Activated naive CD8-positive, alpha-beta T cell treated with anti-CD3 and anti-CD28 coated beads, Interleukin-2, amount 50 U/mL, for 16 hours (primary cell): ENCODE measurements at places on chromosomes 3 and 15.

DNA sequence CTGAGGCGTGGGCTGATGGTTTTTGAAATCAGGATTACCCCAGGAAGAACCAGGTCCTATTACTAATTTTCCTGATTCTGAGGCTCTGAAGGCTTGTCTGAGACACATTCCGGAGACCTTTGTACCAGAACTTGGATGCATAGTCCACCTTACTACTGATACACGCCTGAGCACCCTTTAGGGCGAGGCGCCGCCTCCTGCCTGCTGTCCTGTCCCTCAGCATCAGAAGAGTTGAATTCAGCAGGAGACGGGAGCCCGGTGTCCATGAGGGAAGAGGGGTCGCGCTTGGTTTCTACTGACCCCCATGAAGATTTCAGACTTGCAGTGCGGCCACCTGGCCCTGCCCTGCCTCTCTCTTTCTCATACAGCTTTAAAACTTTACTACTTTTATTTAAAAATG lies 49.9 kb downstream of the KLF13 start:
- no peak for DNase-seq

DNA sequence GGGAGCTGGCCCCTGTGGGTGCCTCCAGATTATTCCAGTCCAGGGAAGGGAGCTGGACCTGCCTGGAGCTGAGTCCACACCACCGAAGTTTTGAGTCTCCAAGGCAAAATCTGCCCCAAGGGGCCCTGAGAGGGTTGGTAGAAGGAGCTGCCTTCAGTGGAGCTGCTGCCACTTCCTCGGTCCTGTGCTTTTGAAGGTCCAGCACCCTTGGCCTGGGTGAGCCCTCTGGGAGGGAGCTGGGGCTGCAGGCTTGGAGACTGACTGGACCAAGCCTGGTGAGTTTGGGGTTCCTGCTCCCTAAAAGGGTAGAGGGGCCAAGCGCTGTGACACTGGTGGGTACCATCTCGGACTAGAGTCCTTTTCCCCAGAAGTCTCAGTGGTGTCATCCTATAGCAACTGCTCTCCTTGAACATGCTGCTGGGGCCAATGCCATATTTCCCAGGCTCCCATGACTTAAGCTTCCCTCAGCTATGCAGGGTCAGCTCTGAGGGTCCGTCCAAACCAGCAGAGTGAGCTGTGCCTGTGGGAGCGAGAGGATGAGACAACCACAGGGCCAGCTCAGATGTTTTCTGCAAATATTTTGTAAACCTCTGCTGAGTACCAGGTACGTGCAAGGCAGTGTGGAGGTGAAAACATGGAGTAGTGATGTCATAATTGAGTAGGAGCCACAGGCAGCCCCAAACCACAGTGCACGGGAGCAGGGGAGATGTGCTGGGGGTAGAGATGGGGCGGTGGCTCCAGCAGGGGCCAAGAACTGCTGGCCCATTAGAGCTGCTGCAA lies 96.0 kb downstream of the ABHD5 start:
- no peak for DNase-seq

GRCh38 chr3:159616234-159616825 lies 372.3 kb upstream of the IL12A start:
- no peak for DNase-seq

DNA sequence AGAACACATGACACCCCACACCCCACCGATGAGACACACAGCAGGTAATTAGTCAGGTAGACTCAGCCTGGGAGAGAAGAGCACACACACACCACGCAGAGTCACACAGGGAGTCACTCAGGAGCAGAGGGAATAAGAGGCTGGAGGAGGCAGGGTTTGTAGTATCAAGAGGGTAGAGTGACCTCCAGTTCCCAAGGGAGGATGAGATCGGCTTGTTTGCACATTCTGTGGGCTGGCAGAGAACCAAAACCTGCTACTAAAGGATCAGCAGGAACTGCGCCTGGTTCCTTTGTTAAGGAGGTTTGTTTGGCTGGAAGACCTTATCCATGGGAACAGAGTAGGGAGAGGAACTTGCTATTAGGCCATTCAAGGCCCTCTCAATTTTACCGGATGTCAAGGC lies 281.4 kb upstream of the SLCO3A1 start:
- DNase-seq, result no peak

DNA sequence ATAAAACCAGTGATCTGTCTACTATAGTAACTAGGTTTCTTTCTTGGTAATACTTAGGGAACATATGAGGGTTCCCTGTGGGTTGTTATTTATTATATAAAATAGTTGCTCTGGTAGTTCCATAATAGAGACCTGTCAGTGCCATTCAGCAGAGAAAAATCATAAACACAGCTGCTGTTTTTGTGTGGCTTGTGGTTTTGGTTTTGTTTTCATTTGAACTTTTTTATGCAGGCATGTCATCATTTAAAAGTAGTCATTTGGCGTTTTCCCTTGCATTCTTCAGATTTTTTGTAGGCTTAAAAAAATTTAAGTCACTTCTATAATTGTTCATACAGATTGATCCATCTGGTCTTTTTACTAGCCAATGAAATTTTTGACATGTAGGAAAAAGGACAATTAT lies 47.9 kb downstream of the PIK3CA start:
- no peak for DNase-seq

GRCh38 chr3:149596134-149596770 lies 61.6 kb downstream of the WWTR1 start:
- DNase-seq, result no peak

- DNase-seq, result no peak
Observed at GRCh38 chr3:103077910-103078309, 643.1 kb downstream of the ZPLD1 start.

GRCh38 chr15:89543389-89543788 lies 31.9 kb upstream of the TICRR start:
- no peak for DNase-seq

- DNase-seq, result no peak
Observed at GRCh38 chr3:44355362-44356033, 16.9 kb downstream of the TCAIM start.

GRCh38 chr3:71047616-71048531 lies 535.7 kb downstream of the FOXP1 start:
- no peak for DNase-seq

- DNase-seq, result no peak
Observed at GRCh38 chr3:53269888-53270880, 14.4 kb upstream of the TKT start.

DNA sequence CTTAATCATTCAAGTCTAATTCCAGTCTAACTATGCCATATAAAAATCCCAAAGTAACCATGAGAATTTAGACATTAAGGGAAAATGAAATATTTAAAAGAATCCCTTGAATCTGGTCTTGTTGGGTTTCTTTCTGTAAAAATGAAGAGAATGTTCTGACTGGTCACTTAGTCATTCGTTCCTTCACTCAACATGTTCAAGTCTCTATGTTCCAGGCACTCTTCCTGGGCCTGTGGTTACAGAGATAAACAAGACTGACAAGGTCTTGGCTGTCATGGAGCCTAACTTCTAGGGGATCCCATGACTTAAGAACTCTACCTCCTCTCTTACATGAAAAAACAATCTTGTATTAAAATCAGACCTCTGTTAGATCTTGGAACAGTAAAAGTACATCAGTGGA lies 638.6 kb upstream of the TBL1XR1 start:
- no peak for DNase-seq

GRCh38 chr3:143832433-143832832 lies 15.8 kb downstream of the SLC9A9 start:
- DNase-seq, result no peak

- DNase-seq, result no peak
Observed at GRCh38 chr15:90881181-90881977, 2.9 kb upstream of the FES start.

GRCh38 chr3:54042259-54042823 lies 80.0 kb upstream of the CACNA2D3 start:
- no peak for DNase-seq

DNA sequence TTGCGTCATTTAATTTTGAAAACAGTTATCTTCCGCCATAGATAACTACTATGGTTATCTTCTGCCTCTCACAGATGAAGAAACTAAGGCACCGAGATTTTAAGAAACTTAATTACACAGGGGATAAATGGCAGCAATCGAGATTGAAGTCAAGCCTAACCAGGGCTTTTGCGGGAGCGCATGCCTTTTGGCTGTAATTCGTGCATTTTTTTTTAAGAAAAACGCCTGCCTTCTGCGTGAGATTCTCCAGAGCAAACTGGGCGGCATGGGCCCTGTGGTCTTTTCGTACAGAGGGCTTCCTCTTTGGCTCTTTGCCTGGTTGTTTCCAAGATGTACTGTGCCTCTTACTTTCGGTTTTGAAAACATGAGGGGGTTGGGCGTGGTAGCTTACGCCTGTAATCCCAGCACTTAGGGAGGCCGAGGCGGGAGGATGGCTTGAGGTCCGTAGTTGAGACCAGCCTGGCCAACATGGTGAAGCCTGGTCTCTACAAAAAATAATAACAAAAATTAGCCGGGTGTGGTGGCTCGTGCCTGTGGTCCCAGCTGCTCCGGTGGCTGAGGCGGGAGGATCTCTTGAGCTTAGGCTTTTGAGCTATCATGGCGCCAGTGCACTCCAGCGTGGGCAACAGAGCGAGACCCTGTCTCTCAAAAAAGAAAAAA lies 1.2 kb downstream of the B2M start:
- peak; percentile 48 for DNase-seq

- DNase-seq, result no peak
Observed at GRCh38 chr3:142040941-142041491, 108.3 kb downstream of the TFDP2 start.

- DNase-seq, result no peak
Observed at GRCh38 chr3:188489639-188490405, 335.9 kb downstream of the LPP start.

DNA sequence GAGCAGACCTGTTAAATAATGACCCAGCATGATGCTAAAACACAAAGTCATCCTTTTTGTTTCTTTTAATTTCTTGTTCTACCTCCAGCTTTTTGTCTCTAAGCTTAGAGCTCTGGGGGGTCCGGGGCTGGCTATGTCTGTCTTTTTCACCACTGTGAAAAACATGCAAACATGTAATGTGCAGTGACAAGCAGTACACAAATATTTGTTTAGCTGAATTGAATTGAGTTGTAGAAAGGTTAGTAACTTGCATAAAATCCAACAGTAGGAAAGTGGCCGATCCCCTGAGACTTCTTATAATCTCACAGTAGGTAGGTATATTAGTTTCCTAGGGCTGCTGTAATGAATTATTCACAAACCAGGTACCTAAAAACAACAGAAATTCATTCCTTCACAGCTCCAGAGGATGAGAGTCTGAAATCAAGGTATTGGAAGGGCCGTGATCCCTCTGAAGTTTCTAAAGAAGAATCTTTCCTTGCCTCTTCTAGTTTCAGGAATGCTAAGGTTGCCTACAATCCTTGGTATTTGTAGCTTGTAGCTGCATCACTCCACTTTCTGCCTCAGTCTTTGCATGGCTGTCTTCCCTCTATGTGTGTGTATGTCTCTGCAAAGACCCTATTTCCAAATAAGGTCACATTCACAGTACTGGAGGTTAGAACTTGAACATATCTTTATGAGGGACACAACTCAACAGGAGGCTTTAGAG lies 32.7 kb downstream of the ARL14 start:
- no peak for DNase-seq

DNA sequence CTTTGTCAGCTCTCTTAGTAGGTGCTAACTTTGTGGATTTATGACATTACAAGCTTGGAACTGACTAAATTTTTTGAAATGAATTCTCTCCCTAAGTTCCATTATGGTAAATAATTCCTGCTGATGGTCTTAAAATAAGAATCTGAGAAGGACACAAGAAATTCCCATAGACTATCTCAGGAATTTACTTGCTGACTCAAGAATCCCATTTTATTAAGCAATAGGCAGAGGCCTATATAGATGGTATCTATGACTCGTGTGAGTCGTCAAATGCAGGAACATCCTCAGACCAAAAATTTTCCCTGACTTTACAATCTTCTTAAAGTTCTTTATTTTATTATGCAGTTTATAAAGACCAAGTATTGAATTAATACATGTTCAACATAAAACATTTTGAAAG lies 30.7 kb upstream of the CBLB start:
- DNase-seq, result no peak

GRCh38 chr3:127744253-127744815 lies 71.6 kb downstream of the ABTB1 start:
- no peak for DNase-seq

- DNase-seq, result no peak
Observed at GRCh38 chr15:23648920-23649515, 1.4 kb upstream of the MAGEL2 start.

DNA sequence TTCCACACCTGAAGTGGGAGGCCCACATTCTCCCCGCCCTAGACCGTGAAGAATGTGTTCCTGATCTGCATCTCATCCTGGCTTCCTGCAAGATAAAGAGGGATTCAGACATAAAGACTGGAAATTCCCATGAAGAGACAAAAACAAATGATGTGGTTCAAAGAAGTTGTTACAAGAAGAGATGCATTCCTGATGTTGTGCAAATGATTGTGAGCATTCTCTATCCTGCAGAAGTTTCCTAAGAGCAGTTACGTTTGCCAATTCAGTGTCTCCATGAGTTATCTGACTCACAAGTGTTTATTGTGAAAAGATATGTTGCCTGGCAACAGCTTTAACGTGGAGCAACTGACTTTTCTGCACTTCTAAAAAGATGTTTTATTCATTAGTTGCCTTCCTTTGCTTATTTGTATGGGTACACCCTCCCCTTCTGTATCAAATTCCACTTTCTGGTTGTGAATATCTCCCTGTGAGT lies 107.8 kb downstream of the ZIC4 start:
- no peak for DNase-seq

DNA sequence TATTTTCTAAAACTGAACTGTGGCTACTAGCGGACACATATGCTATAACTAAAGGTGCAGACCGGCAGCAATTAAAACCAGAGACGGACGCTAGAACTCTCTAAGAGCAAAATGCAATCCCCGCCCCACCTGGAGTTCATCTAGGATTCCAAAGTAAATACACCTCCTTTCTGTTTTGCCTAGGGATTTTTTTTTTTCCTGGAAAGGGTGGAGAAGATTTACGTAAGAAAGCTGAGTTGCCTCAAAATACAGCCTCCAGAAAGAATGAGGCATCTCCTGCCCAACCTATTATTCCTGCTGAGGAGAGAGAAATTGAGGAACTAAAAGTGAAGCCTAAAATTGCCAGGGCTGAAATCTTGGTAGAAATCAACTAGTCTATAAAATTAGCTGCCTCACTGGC lies 150.2 kb downstream of the TP63 start:
- no peak for DNase-seq
